Hepatocyte (in vitro differentiated cells): ENCODE measurements at places on chromosomes 13 and 19.

GRCh38 chr13:92716749-92717148, 509.9 kb upstream of the GPC6 start:
- DNase-seq: no peak

GRCh38 chr13:100075700-100076587, 12.9 kb upstream of the PCCA start:
- no peak for DNase-seq

GRCh38 chr19:15248648-15249527, 16.6 kb upstream of the EPHX3 start:
- DNase-seq: peak; percentile 69

DNA sequence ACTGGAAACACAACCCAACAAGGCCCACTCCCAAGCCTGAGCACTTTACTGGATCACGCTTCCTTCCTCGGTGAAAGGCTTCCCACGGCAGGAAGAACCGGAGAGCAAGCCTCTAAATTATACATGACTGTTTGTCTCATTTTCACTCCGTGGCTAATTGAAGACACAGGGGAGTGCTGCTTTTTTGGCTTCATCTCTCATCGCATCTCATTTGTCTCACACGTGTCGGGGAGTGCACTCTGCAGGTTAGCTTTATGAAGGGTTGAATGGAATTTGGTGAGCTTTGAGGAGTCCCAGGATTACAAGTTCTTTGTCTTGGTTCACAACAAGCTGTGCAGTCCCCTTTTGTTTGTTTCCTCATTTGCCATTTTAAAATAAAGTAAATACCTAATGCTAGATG, 544.6 kb downstream of the GPC6 start:
- DNase-seq: no peak

- DNase-seq: no peak
Measured at GRCh38 chr13:113457510-113457909, 4.2 kb upstream of the ADPRHL1 start.

DNA sequence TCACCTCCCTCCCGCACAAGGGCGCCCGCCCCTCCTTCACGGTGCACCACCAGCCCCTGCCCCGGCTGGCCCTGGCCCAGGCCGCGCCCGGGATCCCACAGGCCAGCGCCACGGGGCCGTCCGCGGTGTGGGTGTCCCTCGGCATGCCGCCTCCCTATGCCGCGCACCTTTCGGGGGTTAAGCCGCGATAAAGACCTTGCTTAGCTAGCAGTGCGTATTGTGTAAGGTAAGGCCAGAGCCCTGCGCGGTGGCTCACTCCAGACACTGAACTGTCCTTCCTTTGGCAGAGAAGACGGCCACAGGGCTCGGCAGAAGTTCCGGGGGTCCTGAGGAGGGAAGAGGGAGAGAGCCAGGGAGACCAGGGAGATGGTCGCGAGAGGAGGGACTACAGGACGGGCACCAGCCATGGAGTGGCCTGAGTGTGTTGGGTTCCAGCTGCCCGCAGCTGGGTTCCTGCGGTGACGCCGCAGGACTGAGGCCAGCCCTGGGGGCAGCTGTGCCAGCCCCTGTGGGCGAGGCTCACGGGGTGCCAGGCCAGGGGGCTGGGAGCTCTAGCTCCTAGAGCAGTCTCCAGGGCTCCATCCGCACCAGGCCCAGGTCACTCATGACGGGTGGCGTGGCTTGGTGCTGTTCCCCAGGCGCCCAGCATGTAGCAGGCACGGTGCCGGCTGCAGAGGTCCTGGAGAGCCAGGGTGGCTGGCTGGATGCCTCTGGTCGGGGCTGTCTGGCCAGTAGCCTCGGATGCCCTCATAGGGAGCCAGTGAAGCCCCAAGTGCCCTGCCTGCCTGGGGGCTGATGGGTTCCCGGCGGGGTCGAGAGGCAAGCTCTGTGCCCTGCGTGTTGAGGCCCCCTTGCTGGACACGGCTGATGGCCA, 7.7 kb downstream of the PLEKHJ1 start:
- no peak for DNase-seq

DNA sequence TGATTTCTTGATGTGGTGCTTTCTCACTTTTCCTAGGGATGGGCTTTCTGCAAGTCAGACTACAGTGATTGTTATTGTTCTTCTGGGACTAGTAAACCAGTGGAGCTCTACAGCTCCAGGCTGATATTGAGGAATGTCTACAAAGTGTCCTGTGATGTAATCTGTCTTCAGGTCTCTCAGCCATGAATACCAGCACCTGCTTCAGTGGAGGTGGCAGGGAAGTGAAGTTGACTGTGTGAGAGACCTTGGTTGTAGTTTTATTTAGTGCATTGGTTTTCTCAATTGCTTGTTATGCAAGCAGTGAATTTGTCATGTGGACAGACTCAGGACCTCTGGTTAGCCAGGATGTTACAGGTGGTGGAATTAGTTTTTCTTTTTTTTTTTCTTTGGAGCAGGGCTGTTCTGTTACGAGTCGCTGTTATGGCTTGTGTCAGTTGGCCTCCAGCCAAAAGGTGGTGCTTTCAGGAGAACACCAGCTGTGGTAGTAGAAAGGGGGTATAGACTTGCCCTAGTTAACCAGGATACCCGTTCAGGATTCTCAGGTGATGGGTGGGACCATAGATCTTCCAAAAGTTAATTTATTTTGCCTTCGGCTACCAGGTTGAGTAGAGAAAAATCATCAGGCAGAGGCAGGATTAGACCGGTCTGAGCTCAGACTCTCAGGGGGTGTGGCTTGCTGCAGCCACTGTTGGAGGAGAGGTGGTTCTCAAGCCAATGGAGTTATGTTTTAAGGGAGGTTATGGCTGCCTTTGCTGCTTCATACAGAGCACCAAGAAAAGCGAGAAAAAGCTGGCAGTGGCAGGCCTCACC, 11.9 kb upstream of the ZNF675 start:
- peak; percentile 49 for DNase-seq

- DNase-seq: no peak
Measured at GRCh38 chr19:30069535-30070197, 127.6 kb downstream of the URI1 start.

DNA sequence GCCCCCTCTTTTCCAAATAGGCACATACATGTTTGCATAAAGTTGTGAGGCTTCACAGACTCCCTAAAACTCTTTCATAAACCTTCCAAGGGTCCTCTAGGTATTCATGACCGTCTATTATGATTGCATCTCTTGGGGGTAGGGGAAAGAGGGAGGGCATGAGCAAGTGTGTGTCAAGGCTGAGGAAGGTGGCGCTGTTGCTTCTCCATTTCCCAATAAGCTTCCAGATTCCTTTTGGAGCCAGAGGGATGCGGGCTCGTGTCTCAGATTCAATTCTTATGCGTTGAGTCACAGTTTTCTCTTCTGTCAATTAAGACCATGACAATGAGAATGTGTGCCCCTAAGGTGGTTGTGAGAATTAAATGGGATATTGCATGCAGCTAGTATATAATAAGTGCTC, 51.0 kb upstream of the CYP2A7 start:
- DNase-seq: no peak

GRCh38 chr13:96771486-96772367, 222.5 kb downstream of the OXGR1 start:
- DNase-seq: no peak

GRCh38 chr13:26435646-26436045, 121.8 kb upstream of the WASF3 start:
- DNase-seq: no peak

- no peak for DNase-seq
Measured at GRCh38 chr13:37942929-37943328, 73.4 kb upstream of the TRPC4 start.

GRCh38 chr13:105219651-105220050, 1315.8 kb downstream of the EFNB2 start:
- DNase-seq: no peak

DNA sequence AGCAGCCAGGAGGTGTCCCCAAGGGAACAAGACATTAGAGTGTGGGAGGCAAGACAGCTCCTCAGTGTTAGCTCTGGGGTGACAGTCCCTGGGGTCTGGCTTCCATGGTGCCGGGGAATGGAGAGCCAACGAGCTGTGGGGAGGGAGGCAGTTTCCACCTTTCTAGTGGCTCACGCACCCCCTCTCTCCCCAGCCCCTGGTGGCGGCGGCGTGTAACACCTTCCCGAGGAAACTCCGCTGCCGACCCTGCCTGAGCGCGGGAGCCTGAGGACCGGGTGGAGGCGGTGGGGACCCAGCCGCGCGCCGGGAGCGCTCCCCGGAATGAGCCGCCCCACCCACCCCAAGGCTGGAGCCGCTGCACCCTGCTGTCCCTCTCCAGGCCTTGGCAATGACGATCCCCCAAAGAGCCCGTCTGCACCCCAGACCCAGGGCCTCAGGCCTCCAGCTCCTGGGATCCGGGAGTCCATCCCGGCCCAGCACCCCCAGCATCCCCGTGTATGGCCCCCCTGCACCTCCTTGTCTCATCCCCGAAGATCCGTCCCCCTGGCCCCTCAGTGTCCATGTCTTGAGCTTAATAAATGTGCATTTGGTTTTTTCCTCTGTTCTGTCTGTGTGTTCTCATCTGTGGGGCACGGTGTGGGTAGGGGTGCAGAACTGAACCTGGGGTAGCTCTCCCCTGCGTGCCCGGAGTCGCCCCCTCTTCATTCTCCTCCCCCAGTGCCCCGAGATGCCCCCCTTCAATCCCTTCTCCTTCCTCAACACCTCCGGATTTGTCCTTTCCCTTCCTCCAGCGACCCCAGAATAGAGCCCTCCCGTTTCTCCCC, 622 bp upstream of the FXYD5 start:
- DNase-seq: peak; percentile 67

- no peak for DNase-seq
Measured at GRCh38 chr13:91308299-91308698, 39.2 kb upstream of the MIR17HG start.

- DNase-seq: no peak
Measured at GRCh38 chr13:57352114-57352513, 185.1 kb downstream of the PRR20E start.

DNA sequence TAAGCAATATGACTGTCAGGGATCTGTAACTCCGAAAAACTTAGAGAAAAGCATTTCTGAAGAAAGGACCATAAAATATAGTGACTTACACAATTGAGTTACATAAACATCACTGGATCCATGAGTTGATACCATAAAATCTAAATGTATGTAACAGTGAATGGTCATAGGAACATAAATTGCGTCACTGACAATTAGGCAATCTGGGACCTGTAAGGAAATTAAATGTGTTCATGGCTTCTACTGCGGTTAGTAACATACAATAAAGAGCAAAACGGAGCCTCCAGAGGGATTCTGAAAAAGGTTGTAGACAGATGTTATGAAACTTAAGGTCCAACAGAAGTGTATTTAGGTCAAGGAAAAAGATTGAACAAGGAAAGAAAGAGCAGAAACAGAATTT, 27.1 kb downstream of the POU4F1 start:
- DNase-seq: no peak

DNA sequence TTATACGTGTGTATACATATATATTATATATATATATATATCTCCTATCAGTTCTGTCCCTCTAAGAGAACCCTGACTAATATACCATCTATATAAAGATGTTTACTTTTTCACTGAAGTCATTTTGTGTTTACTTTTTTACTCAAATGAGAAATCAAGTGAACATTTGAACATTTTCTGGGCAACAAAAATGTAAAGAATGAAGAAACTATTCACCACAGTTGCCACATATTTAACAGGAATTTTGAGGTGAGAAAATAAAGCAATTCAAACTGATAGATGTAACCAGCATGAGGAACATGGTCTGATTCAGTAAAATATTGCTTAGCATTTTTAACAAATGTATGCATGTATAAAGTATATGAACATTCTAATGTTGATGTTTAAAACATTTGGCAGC, 299.2 kb upstream of the KLHL1 start:
- no peak for DNase-seq

- DNase-seq: peak; percentile 3
Measured at GRCh38 chr19:2064788-2065524, 13.9 kb upstream of the MKNK2 start.

DNA sequence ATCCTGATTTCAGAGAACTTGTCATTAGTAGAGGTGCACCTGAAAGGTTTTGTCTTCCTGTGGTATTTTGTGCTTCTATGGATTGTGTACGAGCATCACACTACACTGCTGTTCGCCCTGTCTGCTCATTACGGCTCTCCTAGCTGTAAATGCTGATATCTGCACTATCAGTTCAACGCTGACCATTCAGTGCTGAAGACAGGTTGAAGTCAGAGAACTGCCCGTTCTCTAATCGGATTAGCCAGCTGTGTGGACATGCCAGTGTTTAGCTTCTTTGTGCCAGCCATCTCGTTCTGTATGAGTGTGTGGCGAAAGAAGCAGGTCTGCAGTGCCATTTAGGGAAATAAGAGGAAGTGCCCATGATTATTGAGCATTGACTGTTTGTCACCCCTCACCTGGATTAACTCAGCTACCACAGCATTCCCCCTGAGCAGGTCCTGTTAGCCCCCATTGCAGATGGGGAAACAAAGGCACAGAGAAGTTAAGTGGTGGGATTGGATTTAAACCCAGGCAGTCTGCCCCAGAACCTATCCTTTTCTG, 21.6 kb upstream of the C1QTNF9 start:
- DNase-seq: no peak

DNA sequence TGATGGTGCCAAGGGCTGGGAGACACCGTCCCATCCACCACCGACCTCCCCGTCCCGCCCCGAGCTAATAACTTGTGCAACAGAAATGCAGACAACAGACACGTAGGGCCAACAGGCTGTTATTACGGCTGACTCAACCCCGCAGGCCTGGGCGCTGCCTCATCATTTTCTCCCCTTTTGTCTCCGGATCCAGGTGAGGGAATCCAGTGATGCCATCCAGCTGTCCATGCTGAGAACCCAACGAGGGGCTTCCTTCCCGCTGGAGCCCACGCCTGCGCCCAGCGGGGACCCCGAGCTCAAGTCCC, 6.4 kb upstream of the DIRAS1 start:
- DNase-seq: no peak

GRCh38 chr13:39148513-39148961, 110.3 kb downstream of the NHLRC3 start:
- peak; percentile 32 for DNase-seq

GRCh38 chr19:38221919-38222830, 1.8 kb downstream of the DPF1 start:
- DNase-seq: no peak

GRCh38 chr13:91349992-91350911, 2.8 kb downstream of the MIR17HG start:
- DNase-seq: no peak

GRCh38 chr19:31054430-31054829, 294.8 kb downstream of the TSHZ3 start:
- peak; percentile 44 for DNase-seq

DNA sequence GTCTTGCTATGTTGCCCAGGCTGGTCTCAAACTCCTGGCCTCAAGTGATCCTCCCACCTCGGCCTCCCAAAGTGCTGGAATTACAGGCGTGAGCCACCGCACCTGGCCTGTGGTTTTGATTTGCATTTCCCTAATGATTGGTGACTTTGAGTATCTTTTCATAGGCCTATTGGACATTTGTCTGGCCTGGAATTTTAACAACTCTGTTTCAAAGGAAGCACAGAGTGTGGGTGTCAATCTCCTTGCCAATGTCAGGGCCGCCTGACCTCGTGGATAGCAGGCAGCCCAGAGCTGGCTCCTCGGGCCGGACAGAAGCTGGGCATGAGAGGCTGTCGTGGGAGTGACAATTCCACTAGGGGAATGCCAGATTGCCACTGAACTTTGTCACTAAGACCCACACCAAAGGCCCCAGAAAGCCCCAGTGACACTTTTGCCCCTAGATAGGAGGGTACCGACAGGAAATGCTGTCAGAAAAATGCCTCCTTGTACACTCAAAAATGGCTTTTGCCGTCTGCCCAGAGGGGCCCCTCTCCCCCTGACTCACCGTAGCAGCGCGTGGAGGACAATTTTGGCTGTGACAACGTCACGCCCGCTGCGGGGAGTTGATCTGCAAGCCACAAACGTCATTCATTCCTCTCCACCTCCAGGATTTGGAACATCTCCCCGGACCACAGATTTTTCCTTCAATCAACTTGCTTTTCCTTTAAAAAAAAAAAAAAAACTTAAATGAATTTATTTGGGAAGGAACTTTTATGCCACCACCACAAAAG, 11.7 kb upstream of the ADGRE5 start:
- no peak for DNase-seq

- DNase-seq: no peak
Measured at GRCh38 chr19:40141551-40141950, 49.7 kb upstream of the MAP3K10 start.
